GM23338 (cell line): ENCODE measurements at places on chromosomes 12 and 14. TPM values are rescaled to one million over a fixed set of nuclear protein-coding genes. Genes with fewer than 3 reads are reported as not detected.

DNA sequence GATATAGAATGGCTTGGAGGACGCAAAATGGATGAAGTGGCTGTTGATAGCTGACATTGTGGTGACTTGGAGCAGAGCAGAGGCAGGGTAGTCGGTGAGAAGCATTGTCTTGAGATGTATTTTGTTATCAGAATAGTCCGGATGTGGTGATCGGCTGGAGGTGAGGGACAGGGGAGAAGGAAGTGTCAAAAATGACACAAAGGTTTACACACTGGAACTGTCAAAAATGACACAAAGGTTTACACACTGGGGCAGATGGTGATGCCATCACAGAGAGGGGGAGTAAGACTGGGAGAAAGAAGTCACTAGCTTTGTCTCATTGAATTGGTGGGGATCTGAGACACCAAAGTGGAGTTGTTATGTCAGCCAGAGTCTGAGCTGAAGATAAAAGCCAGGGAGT lies 30.1 kb downstream of the CDKL1 start:
- DNase-seq, result no peak
- no peaks in the 10 kb centered on the region for H3K4me1 ChIP-seq
- no peak overlapping the region for H3K4me3 ChIP-seq
- no peak overlapping the region for H3K27ac ChIP-seq
- no peaks in the 10 kb centered on the region for H3K27me3 ChIP-seq
- no peaks in the 10 kb centered on the region for H3K36me3 ChIP-seq

DNA sequence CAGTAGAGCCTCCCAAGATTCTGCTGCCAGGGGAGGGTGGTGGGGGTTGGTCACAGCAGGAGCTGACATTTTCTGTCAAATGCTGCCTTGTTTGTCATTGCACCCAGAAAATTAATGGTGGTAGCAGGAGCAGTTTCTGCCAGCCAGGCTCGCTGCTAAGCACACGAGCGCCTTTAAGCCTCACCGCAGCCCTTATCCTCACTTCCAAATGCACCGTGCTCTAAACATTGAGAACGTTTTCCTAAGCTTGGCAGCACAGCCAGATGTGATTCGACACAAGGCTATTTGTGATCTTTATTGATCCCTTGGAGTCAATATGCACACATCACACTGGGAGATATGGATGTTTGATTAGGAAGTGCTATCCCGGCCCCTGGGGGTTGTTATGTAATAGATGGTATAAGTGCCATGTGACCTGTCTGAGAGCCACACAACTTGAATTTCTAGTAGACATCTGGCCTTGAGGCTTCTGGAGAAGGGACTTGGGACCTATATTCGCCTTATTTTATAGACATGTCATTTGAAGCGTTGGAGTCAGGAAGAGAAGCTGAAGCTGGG lies 31.6 kb upstream of the BEGAIN start:
- H3K27ac ChIP-seq, result no peak overlapping the region
- H3K4me1 ChIP-seq, result no peaks in the 10 kb centered on the region
- no peaks in the 10 kb centered on the region for H3K27me3 ChIP-seq
- DNase-seq, result no peak
- H3K4me3 ChIP-seq, result no peak overlapping the region
- H3K36me3 ChIP-seq, result no peaks in the 10 kb centered on the region

Gene DLGAP5
- total RNA-seq, result 106 and 110 TPM in 2 replicates

- H3K4me3 ChIP-seq, result no peak overlapping the region
- peaks cover 76% of the 10 kb centered on the region for H3K36me3 ChIP-seq
- DNase-seq, result peak; percentile 87
- H3K4me1 ChIP-seq, result peaks cover 5% of the 10 kb centered on the region; the same call in 1 of the 2 replicates
- no peak overlapping the region for H3K27ac ChIP-seq
Observed at GRCh38 chr12:6563448-6564050, 4.5 kb downstream of the NOP2 start.

DNA sequence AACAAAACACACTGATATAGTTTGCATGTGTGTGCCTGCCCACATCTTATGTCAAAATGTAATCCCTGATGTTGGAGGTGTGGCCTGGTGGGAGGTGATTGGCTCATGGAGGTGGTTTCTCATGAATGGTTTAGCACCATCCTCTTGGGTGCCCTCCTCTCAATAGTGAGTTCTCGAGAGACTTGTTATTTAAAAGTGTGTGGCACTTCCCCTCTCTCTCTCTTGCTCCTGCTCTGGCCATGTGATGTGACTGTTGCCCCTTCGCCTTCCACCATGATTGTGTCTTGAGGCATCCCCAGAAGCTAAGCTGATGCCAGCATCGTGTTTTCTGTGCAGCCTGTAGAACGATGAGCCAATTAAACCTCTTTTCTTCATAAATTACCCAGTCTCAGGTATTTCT lies 454.1 kb upstream of the DCN start:
- H3K4me1 ChIP-seq, result no peaks in the 10 kb centered on the region
- no peaks in the 10 kb centered on the region for H3K36me3 ChIP-seq
- H3K27ac ChIP-seq, result no peak overlapping the region
- H3K4me3 ChIP-seq, result no peak overlapping the region
- no peaks in the 10 kb centered on the region for H3K27me3 ChIP-seq

DNA sequence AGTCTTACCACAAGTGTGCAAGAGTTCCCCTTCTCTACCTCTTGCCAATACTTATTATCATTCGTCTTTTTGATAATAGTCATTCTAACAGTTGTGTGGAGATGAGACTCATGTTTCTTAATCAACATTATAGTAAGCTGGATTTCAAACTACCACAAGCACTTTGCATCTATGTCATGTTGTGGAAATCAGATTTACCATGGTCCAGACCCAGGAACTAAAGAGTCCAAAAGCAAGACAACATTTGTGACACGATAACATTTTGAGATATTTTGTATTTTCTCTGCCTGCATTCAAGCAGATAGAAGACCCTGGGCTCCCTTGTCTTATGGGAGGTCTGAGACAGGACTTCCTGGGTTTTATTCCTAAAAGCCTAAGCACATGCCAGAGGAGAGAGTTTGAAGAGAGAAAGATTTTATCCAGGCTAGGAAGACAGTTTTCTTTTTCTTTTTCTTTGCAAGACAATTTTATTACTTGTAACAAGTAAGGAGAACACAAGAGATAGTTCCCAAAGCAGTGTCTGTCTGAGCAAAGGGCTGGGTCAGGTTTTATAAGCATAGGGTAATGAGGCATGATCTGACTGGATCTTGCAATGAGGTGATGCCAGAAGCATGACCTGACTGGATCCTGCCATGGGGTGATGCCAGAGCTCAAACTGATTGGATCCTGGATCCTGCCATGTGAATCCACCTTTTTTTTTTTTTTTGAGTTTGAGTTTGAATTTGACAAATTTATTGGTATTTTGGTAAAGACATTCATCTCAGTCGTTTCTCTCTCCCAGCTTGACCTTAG lies 180.5 kb upstream of the HMGA2 start:
- H3K27ac ChIP-seq, result no peak overlapping the region
- no peaks in the 10 kb centered on the region for H3K36me3 ChIP-seq
- no peak for DNase-seq
- H3K4me1 ChIP-seq, result no peaks in the 10 kb centered on the region
- H3K4me3 ChIP-seq, result no peak overlapping the region

Gene BCL11B
- total RNA-seq, result 5.6 and 6.7 TPM in 2 replicates

GRCh38 chr12:49983892-49984291 lies 11.1 kb downstream of the AQP6 start:
- H3K27me3 ChIP-seq, result no peaks in the 10 kb centered on the region
- no peak overlapping the region for H3K4me3 ChIP-seq
- H3K36me3 ChIP-seq, result peaks cover 7% of the 10 kb centered on the region; the same call in 1 of the 2 replicates
- no peak for DNase-seq
- H3K4me1 ChIP-seq, result peaks cover 15% of the 10 kb centered on the region; the same call in 1 of the 2 replicates
- H3K27ac ChIP-seq, result no peak overlapping the region

DNA sequence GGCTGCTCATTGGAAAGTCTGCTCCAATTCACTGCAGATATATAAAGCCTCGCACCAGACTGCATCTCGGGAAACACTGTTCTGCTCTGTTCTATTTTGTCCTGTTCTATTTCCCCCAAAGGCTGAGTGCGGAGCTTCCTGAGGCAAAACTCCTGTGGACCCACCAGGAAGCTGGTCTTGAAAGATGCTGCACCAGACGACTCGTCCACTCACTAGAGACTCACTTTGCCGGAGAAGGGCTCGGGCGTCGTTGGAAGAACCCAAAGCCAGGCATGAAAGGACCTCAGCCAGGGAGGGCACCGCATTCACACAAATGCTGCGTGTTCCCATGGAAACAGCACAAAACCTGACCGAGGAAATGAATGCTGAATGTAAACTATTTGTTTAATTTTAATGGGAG lies 331.2 kb upstream of the SFSWAP start:
- no peak for DNase-seq
- no peaks in the 10 kb centered on the region for H3K27me3 ChIP-seq
- no peak overlapping the region for H3K4me3 ChIP-seq
- no peaks in the 10 kb centered on the region for H3K36me3 ChIP-seq
- H3K4me1 ChIP-seq, result no peaks in the 10 kb centered on the region

Gene CEBPE
- total RNA-seq, result not detected in 2 replicates

DNA sequence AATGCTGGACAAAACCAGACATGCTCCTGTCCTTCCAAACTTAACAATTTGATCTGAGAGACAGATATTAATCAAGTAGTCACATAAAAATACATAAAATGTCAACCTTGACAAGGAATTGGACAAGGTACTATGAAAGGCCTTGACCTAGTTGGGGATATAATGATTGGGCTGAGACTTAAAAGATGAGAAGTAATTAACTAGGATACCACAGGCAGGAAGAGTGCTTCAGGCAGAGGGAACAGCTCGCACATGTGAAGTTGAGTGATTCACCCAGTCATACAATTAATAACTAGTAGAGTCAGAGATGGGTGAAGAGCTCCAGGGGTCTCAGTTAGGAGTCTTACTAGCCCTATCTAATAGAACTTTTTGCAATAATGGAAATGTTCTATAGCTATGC lies 259.5 kb downstream of the MSRB3 start:
- 0 out of 2 replicates have a peak, but pooled peaks cover 16% of the 10 kb centered on the region for H3K36me3 ChIP-seq
- DNase-seq, result no peak
- no peak overlapping the region for H3K27ac ChIP-seq
- H3K4me1 ChIP-seq, result peaks cover 7% of the 10 kb centered on the region

DNA sequence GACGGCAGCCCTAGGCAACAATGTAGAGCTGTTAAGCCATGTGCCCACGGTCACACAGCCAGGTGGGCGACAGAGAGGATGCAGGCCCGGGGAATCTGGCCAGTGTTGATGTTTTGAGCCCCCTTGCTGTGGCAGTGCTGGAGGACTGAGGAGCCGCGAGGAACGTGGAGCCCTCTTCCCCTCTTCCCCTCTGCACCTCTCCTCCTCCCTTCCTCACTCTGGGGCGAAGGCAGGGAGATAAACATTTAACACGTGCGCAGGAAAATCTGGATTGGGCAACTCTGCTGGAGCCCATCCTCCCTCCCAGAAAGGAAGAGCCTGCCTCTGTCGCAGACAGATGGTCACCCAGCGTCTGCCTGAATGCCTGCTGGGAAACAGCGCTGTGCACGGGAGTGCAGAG lies 376.8 kb downstream of the FUT8 start:
- H3K27ac ChIP-seq, result no peak overlapping the region
- no peaks in the 10 kb centered on the region for H3K36me3 ChIP-seq
- no peak for DNase-seq
- H3K27me3 ChIP-seq, result no peaks in the 10 kb centered on the region
- no peaks in the 10 kb centered on the region for H3K4me1 ChIP-seq
